Stimulated activated CD4-positive, alpha-beta T cell treated with anti-CD3 and anti-CD28 coated beads, Interleukin-1b, Interleukin-23, amount 100 ng/mL, for 1 hour (primary cell): ENCODE measurements at places on chromosomes 12 and 14.

GRCh38 chr12:71589478-71589881 lies 74.2 kb downstream of the ZFC3H1 start:
- no peak for DNase-seq

DNA sequence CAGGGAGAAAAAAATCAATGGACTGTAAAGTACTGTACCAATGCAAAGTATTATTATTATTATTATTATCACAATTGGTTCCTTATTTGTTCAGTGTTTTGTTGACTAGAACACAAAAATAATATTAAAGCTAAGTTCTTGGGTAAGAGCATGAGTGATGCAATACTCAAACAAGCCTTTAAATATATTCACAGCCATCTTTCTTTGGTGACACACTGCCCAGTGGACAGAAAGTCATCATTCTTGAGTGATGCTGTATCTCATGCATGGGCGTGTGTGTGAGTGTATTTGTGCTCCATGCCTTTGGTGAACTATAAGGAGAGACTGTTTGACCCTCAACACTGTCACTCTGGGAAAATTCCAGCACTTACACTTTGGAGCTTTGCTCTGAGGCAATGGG lies 93.6 kb downstream of the KCNK10 start:
- DNase-seq: no peak

DNA sequence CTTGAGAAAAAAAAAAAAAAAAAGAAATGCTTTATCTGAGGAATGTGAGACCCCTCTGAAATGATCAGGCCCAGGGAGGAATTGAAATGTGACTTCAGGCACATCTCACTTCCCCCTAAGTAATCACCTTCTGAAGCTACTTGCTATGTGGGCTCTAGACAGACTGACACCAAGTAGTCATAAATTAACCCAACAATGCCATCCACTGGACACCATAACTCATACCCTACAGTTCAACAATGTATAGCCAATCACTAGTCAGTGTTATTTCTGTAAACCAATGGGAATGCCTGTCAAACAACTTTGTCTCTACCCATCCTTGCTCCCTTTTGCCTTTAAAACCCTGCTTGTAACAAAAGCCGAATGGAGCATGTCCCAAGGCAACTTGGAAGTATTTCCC lies 182.7 kb upstream of the TMPO start:
- DNase-seq: no peak

DNA sequence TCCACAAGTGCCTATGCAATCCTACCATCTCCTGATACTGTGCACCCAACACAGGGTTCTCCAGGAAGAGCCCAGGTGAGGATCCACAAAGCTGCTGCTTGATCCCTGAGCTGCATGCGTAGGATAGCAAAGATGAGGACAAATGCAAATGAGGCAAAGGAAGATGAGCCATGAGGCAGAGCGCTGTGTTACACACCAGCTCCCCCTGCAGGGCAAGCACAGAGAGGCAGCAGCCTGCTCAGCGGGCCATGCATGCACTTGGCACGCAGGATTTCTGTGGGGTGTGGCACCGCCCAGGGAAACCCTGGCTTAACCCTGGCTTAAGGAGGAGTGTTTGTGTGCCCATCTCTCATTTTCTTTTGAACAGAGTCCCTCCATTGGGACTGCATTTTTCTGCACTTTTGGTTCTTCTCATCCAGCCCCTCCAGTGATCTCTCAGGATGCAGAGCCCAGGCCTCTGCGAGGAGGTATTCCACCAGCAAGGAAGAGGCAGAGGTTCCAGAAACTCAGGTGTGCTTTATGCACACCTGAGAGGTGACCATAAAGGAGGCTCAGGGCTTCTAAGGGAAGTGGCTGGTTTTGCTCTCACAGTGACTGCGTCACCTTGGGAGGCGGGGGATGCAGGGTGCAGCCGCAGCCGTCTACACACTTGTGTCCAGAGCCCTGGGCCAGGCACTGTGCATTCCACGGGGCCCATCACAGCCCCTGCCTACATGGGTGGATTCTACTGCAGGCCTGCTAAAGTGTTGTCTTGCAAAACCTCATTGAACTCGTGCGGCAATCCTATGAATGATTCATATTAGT lies 973.3 kb upstream of the TMEM132C start:
- peak; percentile 16 for DNase-seq

DNA sequence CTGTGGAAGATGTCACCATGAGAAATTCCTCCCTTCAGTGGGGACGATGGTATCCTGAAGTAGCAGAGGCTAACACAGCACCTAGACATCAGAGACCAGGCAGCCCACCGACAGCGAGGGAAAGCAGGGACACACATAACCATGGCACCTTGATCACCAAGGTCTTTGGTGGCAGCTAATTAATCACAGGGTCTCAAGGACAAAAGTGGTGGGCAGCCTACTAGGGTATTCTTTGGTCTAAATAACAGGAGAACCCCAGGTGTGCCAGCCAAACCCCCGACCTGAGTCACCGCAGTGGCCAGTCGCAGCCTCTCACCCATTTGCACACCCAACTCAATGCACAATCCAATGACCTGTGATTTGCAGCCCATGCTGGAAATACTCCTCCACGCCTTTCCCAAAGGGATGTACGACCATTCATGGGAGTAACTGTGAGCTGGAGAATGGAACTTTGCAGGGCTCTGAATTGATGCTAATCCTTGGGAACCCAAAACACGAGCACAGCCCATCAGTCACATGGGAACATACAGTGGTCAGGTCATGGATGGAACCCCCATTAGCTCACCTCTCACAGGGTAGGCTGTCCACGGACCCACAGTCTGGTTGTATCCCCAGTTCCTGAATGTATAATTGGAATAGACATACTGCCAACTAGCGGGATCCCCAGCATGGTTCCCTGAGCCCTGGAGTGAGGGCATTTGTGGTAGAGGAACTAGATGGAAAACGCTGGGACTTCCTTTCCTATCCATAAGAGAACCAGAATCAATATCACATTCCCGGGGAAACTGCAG lies 58.7 kb upstream of the C14orf180 start:
- DNase-seq: no peak

DNA sequence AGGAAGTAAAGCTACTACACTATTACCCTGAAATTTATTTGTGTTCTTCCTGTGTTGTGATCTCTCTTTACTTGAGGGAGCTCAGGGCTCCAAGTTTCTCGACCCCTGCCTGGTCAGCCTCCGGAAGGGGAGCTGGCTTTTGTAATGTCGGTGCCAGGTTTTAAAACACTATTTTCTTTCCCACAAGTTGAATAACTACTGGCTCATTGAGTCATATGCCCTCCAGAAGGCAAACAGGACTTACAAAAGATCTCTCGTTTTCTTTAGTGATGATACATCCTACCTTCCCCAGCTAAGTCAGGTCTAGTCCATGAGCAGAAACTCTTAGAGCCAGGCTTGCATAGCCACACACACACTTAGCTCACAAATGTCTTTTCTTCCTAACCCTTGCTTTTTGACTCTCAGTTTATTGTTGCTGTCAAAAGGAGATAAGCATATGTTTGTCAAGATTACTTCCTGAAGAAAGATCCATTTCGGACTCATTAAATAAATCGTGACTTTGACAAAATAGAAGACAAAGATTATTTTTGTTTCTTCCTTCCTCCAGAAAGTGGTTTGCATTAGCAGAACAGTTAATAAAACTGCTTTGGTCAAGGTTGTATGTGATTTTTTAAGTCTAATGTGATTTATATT lies 209.8 kb upstream of the FLRT2 start:
- no peak for DNase-seq

DNA sequence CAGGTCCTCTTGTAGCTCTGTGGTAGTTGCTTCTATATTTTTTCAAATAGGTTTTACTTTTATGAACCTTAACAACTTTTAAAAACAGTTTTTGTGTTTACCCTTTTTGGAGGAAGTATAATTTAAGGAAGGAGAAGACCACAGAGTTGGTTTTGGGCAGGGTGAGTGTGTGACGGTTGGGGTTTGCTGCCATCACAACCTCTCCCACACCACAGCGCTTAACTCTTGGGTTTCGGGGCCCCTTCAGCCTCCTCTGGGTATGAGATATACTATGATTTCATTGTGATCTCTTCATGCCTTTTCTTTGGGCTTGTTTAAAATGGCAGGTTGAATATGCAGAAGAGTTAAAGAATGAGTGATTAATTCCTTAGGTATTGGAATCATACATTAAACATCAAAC lies 228.7 kb upstream of the CRY1 start:
- DNase-seq: no peak

DNA sequence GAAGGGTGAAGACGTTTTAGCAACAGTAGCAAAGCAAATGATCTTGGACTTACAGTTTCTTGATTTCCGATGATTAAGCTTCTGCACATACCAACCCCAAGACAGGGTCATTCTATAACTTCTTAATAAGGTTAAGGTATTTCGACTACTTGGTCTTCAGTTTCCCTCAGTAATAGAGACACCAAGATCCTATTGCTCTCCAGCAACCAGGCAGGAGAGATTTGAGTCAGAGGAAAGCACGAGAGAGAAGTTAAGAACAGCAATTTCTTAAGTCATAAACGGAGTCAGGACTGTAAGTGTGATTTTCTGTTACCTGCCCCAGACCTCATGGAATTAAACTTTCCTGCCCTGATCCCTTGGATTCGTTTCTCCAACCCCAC lies 215.6 kb downstream of the TTC8 start:
- DNase-seq: no peak

GRCh38 chr14:26730929-26731618 lies 133.2 kb upstream of the NOVA1 start:
- DNase-seq: no peak

DNA sequence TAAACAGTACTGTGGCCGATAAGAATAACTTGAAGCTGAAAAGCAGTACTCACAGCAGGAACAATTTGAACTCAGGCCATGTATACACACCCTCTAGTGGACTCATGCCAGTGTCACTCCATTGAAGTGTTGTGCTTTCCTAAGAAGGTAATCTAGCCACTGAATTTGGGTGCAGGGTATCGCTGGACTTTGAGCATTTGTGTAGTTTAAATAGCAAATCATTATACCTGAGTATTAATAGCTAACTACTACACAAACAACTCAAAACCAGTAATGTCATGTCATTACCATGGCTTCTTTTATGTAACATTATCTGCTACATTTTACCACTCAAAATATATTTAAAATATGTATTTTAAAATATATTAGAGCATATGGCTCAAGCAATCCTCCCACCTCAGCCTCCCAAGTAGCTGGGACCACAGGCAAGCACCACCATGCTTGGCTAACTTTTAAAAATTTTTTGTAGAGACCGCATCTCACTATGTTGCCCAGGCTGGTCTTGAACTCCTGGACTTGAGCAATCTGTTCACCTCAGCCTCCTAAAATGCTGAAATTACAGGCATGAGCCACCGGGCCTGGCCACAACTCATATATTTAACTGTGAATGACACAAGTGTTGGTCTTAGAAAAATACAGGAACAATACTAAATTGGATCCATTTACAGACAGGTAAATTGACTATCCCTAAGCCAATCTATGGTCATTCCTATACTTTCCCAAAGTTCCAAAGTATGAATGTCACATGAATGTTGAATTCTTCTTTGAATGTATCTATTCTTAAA lies 25.6 kb upstream of the ARID4A start:
- no peak for DNase-seq

DNA sequence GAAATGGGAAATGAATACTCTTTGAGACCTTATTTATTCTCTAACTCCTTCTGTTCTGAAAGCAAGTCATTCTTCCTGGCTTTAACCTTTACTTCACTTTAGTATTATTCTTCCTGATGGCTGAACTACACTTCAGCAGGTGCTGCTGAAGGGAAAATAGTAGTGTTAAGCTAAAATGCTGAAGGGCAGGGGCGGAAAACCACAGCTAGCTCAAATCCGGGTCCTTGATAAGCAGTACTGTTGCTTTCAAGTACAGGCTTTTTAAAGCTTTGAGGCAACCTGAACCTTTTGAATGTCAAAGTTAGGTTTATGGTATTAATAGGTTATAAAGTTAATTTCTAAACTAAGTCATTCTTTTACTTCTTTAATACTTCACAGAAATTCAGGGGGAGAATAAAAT lies 10.7 kb downstream of the CCDC196 start:
- no peak for DNase-seq

DNA sequence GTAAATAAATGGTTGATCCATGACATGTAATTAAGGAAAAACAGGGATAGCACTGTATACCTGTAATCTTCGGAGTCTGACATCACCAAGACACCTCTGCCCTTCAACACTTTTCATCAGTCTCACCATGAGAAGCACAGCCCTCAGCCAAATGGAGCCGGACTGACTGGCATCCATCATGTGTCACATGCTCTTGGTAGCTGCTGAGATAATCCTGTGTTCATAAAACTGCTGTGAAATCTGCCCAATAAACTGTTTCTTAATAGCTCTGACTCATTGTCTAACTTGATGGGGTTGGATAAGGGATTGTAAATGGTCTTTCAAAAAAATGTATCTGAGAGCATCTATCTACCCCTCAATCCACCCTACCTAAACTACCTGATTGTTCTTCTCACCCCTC lies 33.6 kb downstream of the KCNH5 start:
- DNase-seq: no peak

DNA sequence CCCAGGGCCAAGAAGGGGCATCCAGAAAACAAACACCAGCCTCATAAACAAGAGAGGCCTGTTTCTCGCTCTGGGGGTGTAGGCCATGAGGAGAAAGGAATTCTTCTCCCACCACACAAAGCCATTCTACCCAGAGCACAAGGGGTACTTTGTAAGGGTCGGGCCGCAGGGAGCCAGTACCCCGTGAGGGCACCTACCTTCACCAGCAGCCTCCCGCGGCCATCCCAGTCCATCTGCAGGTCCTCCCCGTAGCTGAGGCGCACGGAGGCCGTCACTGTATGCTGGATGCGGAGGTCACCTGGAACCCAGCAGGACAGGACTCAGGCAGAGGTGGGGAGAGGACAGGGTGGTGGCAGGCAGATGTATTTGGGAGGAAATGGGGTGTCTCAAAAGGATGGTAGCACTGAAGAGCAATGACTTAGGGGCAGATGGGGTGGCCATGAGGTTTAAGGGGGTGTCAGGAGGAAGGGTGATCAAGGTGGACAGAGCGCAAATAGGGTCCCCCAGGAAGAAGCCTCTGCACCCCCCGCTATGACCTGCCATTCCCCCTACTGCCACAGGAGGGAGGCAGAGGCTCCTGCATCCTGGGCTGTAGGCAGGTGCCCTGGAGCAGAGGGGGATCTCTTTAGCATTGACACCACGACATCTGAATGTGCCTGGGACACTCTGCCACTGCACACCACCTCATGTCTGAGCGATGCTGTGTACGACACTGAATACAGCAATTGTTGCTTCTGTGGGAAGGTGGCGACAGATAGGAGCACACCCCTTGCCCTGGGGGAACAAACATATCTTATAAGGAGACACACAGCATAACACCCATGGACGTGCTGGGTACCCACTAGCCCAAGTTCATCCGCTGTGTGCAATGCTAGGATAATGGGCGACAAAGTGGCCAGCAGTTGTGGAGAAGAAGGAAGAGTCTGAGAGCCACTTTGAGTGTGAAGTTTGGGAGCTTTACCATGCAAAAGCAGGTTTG lies 61.4 kb downstream of the VWF start:
- peak; percentile 37 for DNase-seq
